Brain (organoid and tissue), 16 donors: ENCODE measurements at places on chromosomes 2 and 18.

DNA sequence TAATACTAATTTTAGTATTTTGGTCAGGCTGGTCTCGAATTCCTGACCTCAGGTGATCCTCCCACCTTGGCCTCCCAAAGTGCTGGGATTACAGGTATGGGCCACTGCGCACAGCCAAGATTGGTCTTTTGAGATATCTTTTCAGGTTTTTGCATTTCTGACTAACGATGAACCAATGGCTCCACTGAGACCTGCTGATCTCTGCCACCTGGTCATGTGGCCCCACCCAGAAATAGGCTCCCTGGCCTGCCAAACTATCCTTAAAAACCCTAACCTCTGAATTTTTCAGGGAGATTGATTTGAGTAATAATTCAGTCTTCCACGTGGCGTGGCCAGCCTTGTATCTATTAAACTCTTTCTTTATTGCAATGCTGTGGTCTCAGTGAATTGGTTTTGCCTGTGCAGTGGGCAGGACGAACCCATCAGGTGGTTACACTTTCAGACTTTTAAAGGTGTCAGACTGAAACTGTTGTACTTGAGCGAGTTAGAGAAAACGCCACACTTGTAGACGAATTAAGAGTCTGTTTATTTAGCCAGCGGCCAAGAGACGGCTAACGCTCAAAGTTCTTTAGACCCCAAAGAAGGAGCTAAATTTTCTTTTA lies 85.8 kb upstream of the MSH6 start:
- no peak for DNase-seq

GRCh38 chr2:188811522-188811921 lies 162.7 kb upstream of the COL3A1 start:
- no peak for DNase-seq

DNA sequence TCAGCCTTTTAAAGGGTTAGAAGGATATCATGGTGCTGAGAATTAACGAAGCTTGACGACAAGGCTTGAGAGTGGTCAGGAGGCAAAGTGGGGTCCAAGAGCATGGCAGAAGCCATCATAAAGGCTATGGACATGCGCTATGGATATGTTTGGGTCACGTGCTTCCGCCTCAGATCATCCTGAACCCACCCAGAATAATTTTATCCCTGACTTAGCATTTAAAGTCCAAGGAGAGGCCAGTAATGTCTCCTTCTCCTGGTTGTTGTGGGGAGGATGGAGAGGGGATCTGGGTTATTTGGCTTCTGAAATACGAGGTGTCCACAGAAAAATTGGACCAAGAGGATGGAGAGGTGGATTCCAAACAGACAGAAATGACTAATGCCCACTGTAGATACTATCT lies 38.8 kb upstream of the RBMS1 start:
- no peak for DNase-seq

DNA sequence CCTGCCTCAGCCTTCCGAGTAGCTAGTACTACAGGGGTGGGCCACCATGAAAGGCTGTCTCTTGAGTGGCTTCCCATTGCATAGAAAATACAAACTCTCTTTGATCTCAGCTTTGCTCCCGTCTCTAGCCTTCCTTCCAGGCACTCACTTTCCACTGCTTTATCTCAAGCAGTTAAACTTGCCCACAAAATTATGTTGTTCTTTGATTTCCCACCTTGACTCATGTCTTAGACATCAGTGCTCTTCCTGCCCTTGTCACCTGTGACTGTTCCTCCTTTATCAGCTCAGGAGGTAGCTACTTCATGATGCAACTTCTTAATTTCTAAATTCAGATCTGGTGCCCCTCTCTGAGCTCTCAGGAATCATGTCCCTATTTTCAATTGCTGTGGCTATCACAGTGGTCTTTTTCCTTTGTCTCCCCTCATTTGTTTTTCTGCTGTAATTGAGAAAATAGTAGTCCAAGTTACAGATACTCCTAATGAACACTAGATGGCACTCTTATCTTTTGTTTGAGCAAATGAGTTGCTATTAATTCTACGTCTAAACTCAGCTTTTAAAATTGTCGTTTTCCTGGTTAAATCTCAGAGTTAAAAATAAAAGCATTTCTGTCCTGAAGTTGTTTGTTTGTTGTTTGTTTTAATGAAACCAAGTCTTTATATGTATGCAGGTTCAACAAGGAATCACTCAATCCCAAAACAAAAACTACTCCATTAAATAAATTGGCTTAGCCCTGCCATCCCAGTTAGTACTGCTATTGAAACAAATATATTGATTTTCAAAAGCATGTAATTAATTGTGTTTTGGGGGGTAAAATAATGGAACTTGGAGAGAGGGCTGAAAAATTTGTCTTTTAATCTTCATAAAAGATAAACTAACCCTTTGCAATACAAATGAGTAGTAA lies 46.9 kb upstream of the GREB1L start:
- peak; percentile 62 for DNase-seq

- DNase-seq: no peak
Measured at GRCh38 chr2:220787251-220787650, 784.9 kb downstream of the EPHA4 start.

GRCh38 chr2:195560209-195560895 lies 96.7 kb upstream of the SLC39A10 start:
- no peak for DNase-seq

- DNase-seq: no peak
Measured at GRCh38 chr18:10771053-10771709, 245.4 kb downstream of the NAPG start.

DNA sequence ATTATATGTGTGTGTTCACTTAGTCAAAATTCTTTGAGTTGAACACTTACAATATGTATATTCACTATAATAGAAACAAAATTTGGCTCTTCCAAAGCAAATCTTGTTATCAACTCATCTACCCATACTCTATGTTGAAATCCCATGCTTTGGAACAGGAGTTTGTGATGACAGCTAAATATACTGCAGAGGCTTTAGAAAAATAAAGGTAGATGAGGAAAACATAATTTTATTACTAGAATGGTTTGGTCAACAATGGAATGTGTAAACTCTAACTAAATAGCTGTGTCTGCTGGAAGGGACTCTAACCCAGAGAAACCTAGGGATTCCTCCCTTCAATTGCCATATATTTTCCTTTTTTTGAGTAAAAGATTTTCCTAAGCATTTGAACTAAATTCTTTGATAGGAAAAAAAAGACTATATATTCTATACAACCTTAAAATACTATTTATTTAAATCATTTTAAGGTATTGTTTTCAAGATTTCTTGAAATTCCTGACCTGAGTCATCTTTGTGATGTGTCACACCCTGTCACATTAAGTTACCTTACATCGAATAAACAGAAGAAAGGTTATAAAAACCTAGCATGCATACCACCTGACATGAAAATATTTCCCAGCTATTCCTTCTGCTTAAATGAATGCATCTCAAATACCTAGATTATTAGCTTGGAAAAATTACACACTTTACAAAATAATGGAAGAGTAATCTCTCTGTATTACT lies 175.5 kb downstream of the OTX1 start:
- DNase-seq: no peak

DNA sequence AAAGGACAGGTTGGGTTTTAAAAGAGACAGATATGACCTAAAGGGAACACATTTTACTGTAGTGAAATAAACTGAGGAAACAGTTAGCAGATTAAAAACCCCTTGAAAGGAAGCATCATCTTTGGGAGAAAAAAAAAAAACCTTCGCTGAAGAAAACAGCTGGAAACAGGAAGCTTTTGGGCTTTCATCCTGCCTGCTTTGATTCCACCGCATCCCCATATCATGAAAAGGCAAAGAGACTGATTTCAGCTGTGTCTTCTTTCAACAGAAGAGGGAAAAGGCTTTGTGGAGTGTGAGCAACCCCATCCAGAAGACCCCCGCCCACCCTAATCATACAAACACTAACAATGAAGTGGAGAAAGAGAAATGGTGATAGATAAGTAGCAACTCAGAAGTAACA lies 86.4 kb downstream of the TCF4 start:
- peak; percentile 31 for DNase-seq

GRCh38 chr18:9855681-9856080 lies 30.1 kb upstream of the TXNDC2 start:
- no peak for DNase-seq

DNA sequence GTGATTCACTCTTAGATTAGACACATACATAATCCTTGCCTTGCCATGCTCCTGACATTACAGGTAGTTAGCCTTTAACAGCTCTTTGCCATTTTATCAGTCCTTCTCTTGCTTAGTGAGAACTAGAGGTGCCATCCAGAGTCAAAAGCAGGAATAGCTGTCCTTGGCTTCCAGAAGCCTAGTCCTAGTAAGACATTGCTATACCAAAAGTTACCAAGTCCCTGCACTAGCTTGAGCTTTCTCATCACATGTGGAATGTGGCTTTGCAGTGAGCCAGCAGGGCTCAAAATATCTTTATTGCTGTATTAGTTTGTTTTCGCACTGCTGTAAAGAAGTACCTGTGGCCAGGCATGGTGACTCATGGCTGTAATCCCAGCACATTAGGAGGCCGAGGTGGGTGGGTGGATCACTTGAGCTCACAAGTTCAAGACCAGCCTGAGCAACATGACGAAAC lies 104.7 kb upstream of the NOSTRIN start:
- DNase-seq: no peak

GRCh38 chr2:235954888-235955480 lies 213.2 kb downstream of the GBX2 start:
- no peak for DNase-seq

GRCh38 chr2:234705108-234705507 lies 208.2 kb upstream of the ARL4C start:
- DNase-seq: no peak

DNA sequence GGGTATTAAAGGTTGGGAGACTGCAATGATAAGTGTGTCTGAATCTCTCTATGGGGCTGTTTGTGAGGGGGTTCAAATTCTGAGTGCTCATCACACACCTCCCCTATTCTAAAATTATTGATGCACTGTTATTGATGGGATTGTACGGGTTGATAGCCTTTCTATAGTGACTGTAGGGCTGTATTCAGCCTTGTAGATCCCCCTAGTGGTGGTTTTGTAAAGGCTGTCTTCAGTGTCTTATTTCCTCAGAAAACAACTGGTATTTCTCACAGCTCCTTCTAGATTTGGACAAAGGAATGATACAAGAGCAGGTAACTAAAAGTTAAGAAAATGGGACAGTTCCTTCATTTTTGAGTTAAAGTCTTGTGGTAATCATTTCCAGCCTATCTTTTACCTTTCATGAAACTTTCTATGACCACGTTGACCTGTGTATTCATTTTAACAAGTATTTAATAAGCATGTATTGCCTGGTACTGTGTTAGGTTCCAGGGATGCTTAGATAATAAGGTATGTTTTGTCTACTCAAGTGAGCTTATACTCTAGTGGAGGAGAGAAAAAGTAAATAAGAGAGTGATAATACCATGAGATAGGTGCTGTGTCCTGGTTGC lies 21.2 kb downstream of the SMAD4 start:
- peak; percentile 79 for DNase-seq

DNA sequence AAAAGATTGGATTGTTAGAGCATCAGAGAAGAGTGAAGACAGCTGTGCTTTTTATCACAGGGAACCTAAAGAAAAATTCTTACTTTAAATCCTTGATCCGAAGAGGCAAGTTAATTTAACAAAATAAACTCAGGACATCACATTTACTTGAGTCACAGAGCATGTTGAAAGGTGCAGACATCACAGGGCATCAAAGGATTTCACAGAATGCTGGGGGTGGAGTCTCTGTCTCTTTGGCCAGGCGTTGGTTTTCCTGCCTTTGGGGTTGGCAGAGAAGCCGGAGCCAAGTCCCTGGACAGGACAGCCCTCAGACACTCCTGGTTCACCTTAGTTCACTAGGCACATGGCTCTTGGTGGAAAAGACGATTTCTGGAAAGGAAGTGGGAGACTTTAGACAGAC lies 56.3 kb downstream of the SH3RF3 start:
- no peak for DNase-seq

DNA sequence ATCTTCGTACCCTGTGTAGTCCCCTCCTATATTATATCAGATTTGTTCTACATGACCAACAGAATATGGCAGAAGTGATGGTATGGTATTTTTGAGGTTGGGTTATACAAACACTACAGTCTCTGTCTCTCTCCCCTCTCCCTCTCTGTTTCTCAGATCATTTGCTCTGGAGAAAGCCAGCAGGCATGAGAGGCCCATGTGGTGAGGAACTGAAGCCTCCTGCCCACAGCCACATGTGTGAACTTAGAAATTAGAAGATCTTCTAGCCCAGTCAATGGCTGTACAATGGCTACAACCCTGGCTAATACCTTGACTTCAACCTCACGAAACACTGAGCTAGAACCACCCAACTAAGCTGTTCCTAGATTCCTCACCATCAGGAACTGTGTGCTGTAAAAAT lies 250.6 kb downstream of the SMAD2 start:
- DNase-seq: no peak

GRCh38 chr2:120237491-120237902 lies 14.3 kb upstream of the TMEM185B start:
- DNase-seq: no peak

GRCh38 chr18:49026501-49027373 lies 76.0 kb upstream of the SMAD7 start:
- DNase-seq: no peak

- DNase-seq: no peak
Measured at GRCh38 chr2:86001326-86001725, 104.4 kb downstream of the POLR1A start.

- peak; percentile 84 for DNase-seq
Measured at GRCh38 chr2:45643543-45644542, 7.6 kb upstream of the PRKCE start.
